Stimulated activated naive CD4-positive, alpha-beta T cell treated with Interleukin-2 at 50 U/mL for 16 hours (primary cell): ENCODE measurements at places on chromosomes 12 and 14.
A peak's percentile ranks its signal among the peaks of the same experiment; 100 is the strongest.

GRCh38 chr14:94344389-94344788, 21.3 kb upstream of the SERPINA6 start:
- DNase-seq = no peak

DNA sequence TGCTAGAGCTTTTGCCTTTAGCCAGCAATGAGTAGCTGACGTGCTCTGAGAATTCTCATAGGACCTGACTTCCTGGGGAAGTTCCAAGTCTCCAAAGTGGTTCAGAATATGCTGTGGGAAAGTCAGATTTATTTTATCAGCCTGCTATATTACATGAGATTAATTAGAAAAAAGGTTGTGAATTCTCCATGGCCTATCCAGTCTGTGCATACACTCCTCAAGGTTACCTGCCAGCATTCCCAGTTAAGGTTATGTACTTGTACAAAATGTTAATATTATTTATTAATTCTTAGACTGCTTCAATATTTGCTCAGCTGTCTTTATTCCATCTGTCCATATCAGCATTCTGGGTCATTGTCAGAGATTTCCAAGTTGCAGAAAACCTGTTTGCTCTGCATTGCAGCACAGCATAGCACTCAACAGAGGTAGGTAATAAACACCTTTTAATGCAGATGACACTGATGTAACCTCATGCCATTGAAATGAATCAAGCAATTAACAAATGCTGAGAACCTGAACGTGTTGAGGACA, 2.7 kb upstream of the SEL1L start:
- no peak for DNase-seq

DNA sequence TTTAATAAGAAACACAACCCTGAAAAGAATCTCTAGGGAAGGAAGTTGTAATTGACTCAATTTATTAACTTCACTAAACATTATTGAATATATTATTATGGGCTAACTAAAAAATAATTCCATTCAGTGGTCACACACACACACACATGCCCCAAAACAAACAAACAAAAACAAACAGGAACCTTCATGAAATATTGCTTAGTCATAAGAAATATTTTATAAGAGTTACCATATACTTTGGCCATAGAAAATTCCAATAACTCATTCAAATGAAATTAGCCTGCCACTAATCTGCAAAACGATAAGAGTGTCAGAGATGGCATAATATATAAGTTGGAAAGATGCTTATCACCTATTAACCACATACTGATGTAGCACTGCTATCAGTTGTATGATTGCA, 268.4 kb upstream of the AMIGO2 start:
- no peak for DNase-seq

DNA sequence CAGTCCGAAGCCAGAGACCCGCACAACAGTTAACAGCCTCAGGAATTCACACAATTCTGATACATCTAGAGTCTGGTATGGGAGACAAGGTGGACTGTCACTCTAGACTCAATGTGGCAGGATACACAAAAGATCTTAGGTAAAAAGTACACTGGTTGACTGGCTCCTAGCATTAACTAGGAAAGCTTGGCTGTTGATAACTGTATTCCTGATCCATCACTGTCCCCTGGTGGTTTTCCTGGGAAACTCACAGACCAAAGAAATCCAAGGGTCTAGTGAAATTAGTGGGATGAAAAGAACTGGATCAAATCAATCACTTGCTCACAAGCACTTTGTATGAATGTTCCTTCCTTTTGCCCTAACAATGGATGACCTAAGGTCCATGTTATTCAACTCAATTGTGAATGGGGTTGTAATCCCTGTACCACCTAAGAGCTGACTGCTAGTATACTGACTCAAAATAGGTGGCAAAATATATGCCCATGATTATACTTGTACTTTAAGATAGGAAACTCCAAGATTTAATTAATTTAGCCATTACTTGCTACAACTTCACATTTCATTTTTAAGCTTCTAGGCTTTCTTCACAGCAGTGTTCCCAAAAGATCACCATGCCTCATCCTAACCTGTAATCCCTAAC, 14.0 kb downstream of the NPC2 start:
- no peak for DNase-seq

DNA sequence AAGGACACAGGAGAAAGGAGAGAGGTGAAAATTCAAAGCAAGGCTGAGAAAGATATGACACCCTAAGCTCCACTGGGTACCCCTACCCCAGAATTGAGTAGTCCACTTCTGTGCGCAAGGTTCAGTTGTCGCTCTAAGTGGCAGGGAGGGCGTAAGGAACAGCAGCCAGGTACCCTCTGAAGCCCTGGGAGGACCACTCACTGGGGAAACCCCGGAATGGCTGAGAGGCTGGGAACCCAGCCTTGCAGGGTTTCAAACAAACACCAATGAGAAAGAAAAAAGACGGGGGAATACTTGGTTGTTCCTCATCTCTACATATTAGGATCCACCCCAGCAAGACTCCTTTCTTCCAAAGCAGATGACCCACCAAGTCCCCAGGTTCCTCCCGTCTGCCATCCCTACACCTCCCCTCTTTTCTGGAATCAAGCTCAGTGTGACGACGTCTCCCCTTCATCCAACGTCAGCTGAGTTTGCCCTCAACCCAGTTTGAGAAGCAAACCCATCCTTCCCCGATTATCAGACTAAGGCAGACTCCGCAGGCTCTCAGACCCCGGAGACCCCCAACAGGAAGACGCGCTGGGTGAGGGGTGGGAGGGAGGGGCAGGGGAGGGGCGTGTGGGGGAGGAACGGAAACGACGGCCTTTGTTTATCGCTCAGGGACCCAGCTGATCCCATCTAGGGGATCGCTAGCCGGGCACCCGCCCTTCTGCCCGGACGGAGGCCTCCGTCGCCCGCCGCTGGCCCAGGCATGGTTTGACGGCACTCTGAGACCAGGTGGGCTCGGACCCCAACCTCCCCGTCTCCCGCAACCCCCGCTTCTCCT, 795 bp downstream of the LMBR1L start:
- DNase-seq = no peak

DNA sequence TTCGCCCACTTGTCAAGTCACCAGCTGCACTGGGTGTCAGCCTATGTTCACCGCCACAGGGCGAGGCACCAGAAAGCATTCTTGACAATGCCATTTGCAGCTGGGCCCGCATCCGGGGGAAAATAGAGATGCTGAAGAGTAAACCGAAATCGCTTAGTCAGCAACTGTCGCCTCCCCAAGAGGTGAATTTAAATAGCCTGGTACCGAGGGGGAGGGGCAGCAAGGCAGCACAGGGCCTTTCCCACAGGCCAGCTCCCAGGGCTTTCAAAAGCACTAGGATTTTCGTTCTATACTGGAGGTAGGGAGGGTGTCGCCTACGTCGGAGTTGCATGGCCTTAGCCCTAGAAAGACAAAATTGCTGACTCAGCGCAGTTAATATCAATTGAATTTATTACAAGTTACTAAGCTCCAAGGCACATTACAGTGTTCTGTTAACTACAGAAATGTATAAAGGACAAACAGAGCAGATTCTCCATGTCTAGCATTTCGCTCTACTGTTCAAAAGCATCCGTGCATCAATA, 4.3 kb downstream of the IRF2BPL start:
- peak; percentile 59 for DNase-seq

DNA sequence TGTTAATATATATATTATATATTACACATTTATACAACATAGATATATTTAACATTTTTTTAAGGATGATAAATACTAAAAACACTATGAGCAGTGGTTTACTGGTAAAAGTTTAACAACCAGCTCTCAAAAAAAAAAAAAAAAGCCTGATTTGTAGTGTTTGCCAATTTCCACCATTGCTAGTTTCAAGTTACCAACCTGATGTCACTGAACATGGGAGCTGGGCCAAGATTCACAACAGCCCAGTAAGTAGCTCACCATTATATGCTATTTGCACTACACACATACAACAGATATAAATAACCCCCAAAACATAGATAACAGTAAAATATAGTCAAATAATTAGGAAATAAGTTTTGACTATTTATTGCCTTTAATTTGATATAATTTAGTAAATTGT, 28.9 kb upstream of the TMX1 start:
- DNase-seq = no peak

DNA sequence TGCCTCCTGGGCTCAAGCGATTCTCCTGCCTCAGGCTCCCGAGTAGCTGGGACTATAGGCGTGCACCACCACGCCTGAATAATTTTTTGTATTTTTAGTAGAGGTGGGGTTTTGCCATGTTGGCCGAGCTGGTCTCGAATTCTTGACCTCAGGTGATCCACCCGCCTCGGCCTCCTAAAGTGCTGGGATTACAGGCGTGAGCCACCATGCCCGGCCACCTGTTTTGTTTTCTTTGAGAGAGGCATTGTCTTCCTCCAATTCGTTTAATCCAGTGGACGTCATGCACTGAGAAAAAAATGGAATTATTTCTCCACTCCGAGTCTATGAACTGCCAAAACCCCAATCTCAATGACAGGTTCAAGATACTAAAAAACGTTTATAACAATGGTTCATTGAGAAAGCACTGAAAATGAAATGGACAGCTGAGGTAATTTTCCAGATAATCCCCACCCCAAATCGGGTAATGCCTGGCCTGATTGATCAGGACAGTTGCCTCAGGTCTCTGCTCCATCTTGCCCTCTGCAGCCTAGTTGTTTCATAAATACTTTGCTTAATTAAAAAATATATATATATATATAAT, 132.7 kb upstream of the PARP11 start:
- DNase-seq = no peak

- DNase-seq = no peak
These were observed 79.1 kb downstream of the LRIG3 start for GRCh38 chr12:58841058-58841798.

DNA sequence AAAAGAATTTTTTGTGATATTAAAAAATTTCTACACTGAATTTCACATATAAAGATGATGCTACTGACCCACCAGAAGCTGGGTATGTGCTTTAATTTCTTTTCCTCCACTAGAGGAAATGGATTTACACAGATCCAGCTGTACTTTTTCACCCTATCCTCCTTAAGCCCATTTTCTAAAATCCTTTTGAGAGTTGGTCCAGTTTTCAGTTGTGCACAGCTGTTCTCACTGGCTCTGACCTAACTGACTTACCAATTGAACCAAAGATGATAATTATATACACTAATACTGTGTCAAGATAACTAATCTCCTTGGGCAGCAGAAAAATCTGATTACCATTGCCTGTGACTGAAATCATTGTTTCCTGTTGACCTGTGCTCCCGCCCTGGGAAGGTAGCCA, 108.5 kb downstream of the ZFC3H1 start:
- no peak for DNase-seq

- DNase-seq = no peak
These were observed 113.7 kb downstream of the DUSP6 start for GRCh38 chr12:89238593-89238992.

GRCh38 chr12:47834199-47834903, 14.6 kb upstream of the HDAC7 start:
- no peak for DNase-seq
